CD4-positive, alpha-beta T cell treated with Interleukin-1 beta for 1 hour (primary cell): ENCODE measurements at places on chromosomes 2 and 18.

DNA sequence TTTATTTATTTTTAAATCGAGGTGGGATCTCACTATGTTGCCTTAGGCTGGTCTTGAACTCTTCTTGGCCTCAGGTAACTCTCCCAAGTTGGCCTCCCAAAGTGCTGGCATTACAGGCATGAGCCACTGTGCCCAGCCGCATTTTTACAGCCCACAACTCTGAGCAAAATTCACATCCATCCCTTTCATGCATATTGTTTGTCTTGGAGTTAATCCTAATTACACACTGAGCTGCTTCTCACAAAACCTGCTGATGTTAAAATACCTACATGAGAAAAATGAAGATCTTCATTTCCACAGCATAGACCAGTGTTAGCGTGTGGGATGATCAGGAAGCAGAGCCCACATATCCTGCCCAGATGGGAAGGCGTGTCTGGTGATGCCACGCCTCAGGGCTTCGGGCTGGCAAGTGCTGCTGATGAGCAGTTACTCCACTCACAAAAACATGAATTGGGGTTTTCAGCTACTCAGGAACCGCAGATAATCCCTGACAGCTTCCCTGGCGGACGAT is 14.6 kb downstream of the ITGB1BP1 start:
- DNase-seq, result no peak

DNA sequence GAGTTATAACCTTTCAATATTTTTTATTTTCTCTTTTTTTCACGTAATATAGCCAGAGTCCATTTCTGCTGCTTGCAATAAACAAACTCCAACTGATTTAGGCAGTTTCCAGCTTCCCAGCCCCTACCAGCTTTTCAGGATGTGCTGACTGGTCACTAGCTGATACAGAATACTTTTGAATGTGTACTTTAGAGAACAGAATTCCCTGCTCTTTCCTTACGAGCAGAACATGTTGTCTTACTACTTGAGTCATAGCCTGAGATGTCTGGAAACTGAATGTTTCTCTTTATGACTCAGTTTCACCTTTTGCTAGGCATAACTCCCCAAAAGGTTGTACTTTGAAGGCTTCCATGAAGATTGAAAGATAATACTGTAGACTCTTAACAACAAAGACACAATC is 44.5 kb upstream of the KCNE4 start:
- DNase-seq, result no peak

DNA sequence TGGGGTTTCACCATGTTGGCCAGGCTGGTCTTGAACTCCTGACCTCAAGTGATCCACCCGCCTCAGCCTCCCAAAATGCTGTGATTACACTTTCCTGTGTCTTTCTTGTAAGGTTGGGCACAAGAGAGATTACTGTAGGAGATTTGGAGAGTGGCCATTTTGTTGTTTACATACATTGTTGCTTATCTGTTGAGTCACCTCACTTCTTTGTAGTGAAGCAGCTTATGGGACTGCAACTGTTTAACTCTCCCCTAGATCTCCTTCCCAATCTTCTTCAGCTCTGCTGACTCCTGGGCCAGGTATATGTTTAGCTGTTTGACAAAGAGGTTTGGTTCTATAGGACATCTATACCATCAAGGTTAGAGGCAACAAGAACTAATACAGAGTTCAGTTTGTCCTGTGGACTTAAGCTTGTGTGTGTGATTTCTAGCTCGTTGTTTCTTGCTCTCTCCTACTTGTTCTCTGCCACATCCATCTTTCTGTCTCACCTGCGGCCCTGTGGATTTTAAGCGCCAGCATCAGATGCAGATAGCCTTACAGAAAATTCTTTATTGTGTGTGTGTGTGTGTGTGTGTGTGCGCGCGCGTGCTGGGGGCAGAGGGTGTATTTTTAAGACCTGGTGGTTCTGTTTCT is 95.4 kb downstream of the HAUS1 start:
- no peak for DNase-seq

- no peak for DNase-seq
Observed at GRCh38 chr2:106184857-106185256, 9.2 kb downstream of the UXS1 start.

GRCh38 chr18:47586418-47587070 is 335.1 kb upstream of the SKOR2 start:
- DNase-seq, result no peak

DNA sequence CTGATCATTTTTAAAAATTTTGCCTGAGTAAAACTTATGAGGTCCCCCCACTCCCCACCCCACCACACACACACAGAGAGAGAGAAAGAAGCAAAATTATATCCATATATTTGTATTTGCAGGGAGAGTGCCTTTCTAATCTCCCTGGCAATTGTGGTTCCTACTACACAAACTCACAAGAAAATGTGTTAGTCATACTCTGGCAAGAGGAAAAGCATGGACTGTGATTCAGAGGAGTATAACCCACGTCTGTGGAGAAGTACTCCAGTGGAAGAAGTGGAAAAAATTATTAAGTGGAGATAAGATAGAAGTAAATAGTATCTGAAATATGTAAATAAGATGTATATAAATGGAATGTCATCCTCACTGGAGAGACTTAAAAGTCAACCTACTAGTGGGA is 114.0 kb downstream of the DSEL start:
- DNase-seq, result no peak

GRCh38 chr2:150676747-150677383 is 189.4 kb upstream of the RND3 start:
- no peak for DNase-seq

- no peak for DNase-seq
Observed at GRCh38 chr2:165141601-165142354, 62.1 kb downstream of the SCN3A start.

DNA sequence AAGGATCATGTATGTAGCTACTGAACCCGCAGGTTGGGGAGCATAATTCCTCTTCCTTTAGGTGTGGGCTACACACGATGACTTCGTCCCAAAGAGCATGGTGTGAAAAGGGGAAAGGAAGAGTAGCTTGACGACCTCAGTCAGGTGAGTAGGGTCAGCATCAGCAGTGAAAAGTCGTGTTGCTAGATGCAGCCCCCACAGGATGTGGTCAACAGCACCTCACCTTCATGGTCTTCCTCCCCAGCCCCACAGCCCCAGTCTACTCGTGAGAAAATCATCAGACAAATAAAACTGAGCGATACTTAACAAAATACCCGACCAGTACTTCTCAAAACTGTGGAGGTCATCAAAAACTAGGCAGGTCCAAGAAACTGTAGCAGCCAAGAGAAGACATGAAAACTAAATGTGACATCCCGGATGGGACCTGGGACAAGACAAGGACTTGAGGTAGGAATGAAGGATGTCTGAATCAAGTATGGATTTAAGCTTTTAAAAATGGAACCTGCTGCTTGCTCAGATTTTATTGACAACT is 77.5 kb upstream of the NFATC1 start:
- no peak for DNase-seq

GRCh38 chr2:205827809-205828365 is 145.6 kb downstream of the NRP2 start:
- no peak for DNase-seq

DNA sequence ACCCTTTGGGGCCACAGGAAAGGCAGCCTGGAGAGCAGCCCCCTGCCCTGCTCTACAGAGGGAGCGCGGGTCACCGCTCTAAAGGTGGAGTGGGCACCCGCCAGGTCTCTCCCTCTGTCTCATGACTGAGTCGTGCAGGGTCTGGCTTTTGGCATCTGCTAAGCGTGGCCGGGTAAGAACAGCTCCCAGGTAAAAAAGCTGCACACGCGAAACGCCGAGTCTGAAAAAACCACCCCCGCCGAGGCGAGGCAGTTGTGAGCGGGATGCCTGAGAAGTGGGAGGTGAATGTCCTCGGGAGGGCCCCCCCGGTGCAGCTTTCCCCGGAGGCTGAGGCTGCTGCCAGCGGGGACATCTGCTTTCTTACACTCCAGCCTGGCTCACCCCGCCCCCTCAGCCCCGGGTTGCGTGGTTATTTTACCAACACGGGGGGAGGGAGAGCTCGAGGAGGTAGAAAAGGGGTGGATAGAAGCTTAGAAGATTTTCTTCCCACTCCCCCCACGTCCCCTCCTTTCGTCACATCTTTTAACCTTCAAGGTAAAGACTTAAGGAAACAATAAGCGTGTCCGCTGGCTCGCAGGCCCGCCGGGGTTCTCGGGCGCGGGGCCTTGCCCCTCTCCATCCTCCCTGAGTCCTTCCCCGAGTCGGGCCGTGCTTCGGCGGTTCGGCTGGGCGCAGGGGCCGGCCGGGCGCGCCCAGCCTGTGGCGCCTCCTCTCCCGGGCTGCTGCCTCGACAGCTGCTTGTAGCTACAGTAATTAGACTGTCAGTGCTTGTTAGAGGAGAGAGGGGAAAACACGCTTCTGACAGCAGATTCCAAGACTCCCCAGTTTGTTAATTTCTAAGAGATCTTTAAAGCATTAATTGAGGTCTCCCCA is 70.6 kb upstream of the PSMD14 start:
- DNase-seq, result peak; percentile 31

DNA sequence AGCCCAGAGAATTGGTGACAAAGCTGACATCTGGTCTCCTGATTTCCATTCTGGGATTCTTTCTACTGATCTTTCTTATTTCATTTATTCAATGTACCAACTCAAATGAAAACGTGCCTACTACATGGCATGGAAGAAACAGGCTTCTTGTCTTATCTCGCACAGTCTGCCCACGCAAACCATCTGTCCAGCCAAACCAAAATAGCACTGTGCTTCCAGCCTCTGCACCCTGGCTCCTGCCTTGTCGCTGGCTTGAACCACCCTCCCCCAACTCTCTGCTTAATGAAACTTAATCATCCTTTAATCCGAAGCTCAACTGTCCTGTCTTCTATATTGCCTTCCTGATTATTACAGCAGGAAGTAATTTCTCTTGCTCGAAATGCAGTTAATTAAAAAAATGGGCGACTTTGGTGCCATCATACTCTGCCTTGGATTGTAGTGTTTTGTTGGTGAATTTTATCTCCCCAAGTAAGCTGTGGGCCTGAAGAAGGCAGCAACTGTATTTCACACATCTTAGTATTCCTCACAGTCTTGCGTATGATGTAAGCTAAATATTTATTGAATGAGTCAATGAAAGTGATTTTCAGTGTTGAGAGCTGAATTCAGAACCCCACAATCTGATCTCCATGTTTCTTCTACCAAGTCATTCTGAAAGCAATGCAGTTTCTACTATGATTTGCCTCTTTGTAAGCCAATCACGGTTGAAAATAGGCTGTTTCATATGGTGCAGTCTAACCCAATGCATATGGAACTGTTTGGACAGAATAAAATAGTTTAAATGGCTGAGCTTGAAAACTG is 190.8 kb downstream of the TMEM247 start:
- no peak for DNase-seq

- DNase-seq, result no peak
Observed at GRCh38 chr2:214098811-214099210, 312.0 kb upstream of the VWC2L start.

GRCh38 chr2:216657086-216657855 is 24.1 kb downstream of the IGFBP2 start:
- DNase-seq, result no peak

DNA sequence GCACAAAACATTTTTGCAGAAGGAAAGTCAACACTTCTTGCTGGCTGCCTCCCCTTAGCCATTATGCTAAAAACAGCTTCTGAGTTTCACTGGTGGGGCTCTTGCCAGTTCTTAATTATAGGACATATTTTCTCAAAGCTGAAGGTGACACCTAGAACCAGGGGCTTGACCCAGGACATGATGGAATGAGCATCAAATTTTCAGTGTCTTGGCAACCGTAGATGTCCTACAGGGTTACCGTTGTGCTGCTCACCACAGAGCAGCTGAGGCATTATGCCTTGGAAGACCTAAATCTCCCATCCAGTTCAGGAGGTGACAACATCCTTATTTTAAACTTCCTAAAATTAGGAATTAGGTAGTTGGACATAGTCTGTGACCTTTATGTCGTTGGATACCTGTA is 46.7 kb downstream of the TMEM185B start:
- no peak for DNase-seq

- no peak for DNase-seq
Observed at GRCh38 chr2:189556526-189556925, 24.1 kb downstream of the SLC40A1 start.

- DNase-seq, result no peak
Observed at GRCh38 chr18:23588836-23589560, 2.7 kb upstream of the NPC1 start.

- DNase-seq, result no peak
Observed at GRCh38 chr2:12847694-12848575, 131.2 kb downstream of the TRIB2 start.

- DNase-seq, result no peak
Observed at GRCh38 chr2:226526716-226527115, 272.9 kb downstream of the IRS1 start.
